ENCODE measurements at places on chromosomes 6 and 20.

DNA sequence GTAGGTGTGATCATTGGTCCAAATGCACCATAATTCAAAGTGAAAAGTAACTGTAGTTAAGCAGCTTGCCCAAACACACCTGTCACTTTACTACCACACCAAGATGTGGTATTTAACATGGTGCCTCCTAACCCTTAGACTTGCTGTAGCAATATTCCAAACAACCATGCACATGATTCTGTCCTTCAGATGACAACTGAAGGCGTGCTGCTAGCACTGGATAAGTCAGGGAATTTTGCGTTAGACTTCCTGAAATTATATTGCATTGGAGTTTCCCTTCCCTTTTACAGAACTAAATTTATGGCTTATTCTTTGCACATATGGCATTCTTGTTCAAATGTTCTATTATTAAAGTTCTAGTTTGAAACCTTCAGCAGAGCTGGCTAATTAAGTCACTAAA lies 106.2 kb downstream of the ARHGAP18 start:
- DNase-seq, result no peak

DNA sequence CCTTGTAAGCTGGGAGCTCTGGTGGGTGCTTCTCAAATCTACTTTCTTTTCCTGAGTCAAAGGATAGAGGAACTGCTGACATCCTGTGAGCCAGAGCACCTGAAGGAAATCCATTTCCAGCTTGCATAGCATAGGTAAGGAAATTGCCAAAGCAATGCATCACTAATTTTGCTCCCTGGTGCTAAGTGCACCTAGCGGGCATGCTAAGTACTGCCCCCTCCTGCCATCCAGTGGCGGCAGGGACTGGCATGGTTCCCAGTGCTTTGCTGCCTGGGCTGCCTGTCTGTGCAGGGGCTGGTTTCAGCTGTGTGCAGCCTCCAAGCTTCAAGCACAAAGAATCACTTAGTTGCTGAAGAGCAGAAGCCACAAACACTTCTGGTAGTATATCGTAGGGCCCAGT lies 63.9 kb downstream of the FARS2 start:
- DNase-seq, result no peak

- DNase-seq, result no peak
These were observed 39.4 kb downstream of the RREB1 start for GRCh38 chr6:7147051-7147671.

DNA sequence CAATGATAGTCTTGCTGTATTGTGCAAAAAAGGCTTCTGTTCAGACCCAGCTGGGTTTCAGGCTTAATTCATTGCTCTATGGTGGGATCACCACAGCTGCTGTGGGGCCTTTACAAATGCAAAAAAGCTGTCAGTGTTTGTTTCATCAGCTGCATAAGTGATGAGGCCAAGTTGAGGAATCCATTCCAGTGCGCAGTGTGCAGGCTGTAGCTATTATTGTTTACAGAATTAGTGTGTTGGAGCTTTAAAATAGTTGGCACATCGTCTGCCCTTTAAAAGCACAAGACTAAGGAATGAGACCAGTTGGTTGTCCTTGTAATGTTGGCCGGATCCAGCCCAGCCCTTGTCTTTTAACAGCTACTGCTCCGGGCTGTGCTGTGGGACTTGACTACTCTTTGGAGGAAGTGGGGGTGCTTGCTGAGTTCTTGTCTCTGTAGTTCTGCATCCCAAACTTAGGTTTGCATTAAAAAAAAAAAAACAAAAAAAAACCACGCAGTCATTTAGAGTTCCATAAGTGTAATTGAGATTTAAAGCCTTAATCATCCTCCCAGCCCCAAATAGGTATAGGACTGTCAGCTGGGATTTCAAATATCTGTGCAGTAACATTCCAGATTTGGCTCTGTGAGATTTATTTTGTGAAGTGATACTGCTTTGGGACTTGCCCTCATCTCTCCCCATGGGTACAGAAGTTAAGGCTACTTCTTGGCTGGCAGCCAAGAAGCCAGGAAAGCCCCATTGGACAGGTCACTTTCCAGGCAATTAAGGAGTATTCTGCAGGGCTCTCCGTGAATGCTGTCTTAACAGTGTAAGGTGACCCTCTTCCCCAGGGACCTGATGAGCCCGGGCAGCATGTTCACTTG lies 19.3 kb downstream of the JARID2 start:
- no peak for DNase-seq

- DNase-seq, result no peak
These were observed 16.9 kb downstream of the ADGRG6 start for GRCh38 chr6:142318714-142319113.

DNA sequence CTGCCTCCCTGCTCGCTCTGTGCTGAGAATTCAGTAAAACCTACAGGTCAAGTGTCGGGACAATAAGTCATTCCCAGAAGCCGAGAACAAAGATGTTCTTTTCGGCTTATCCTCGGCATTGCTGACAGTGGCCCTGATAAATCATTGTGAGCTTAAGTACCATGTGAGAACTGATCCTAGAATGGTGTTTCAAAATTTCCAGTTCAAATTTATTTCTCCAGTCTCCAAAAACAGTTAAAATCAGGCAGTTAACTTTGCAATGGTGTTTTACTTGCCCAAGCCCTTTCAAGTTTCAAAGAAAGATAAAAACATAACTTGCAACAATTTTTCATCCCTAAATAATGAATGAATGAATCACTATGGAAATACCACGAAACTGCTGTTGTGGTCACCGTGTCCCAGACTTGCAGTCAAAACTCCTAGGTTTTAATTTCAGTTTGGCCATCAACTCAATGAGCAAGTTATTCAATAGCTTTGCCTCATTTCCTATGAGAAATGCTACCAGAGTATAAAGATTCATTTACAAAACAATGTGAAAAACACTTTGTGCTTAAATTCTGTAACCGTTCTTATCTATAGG lies 4.3 kb downstream of the ATP5F1E start:
- no peak for DNase-seq

- no peak for DNase-seq
These were observed 78.8 kb downstream of the VEGFA start for GRCh38 chr6:43848671-43849391.
